ENCODE measurements at places on chromosomes 6 and 20. TPM values are rescaled to one million over a fixed set of nuclear protein-coding genes. Genes with fewer than 3 reads are reported as not detected.

DNA sequence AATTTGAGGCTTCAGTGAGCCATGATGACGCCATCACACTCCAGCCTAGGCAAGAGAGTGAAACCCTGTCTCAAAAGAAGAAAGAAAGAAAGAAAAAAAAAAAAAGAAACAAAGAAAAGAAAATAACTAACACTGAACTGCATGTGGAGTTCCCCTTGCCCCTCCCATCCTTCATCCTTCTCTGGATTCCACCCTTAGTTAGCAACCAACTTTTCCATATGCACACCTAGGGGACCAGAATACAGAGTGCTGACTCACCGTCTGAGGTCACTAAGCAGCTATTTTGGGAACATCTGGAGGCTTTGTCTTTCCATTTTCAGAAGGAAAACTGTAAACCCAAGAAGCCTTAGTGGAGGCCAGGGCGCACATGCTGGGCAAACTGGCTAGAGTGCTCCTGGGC lies 257.4 kb downstream of the MAFB start:
- no peak for DNase-seq

- DNase-seq: no peak
These were observed 228.3 kb upstream of the PDE10A start for GRCh38 chr6:165891320-165891719.

LKAAEAR1 gene
- 5.7 TPM for total RNA-seq

DNA sequence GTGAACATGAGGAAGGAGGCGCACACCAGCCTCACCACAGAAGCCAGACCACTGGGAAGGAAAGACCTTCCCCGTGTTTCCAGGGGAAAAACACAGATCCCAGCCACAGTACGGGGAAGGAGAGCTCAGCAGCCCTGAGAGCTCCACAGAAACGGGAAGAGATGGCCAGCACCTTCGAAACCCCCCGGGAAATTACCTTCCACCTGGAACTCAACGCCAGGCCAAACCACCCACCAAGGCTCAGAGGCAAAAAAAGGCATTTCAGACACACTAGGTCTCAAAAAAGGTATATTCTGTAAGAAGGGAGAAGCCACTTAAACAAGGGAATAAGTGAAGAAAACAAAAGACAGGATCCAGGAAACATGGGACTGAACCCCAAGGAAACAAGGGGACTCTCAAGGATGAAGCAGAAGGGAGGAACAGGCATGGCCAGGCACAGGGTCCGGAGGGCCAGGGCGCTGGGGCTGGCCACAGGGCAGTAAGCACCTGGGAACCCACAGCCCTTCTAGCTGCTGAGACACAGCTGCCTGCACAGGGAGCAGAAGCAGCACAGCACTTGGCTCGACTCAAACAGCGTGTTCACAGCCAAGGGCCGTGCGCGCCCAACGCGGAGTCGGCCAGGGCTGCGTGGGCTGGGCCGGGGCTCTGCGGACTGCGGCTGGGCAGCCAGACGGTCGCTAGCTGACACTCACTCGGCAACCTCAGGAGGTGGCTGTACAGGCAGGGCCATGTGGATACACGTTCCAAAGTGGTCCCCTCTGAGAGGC lies 44.6 kb downstream of the TAF4 start:
- no peak for DNase-seq

REM1 gene
- total RNA-seq: 0.27 TPM

DNA sequence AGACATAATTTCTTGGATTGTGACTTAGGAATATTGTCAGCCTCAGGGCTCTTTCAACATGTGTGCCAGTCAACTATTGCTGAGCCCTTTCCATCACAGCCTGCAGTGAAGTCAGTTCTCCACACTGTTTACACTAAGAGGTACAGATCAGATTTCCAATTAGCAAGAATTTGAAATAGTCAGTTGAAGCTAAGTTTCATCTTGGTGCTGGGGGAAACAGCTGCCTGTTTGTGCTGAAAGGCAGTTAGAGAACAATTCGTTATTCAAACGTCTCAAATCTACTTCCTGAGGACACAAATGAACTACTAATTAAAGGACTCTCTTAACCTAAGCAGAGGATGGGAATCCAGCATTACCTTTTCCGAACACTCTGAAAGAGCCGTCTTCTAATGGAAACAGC lies 25.9 kb downstream of the ADGRF1 start:
- no peak for DNase-seq

DNA sequence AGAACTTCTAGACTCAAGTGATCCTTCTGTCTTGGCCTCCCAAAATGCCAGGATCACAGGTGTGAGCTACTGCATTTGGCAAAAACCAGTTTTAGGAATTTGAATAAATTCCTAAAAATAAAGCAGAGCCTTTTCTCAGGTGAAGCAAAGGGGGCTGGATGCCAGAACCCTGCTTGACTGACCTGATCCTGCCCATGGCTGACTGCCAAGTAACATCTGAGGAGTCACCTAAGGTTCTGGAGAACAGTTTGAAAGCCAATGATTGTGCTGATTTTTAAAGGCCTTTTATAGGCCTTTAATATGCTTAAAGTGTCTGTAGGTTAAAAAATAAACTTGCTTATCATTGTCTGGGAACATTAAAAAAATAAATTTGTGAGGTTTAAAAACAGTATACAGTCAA lies 14.1 kb upstream of the ZSCAN12 start:
- DNase-seq: no peak

DNA sequence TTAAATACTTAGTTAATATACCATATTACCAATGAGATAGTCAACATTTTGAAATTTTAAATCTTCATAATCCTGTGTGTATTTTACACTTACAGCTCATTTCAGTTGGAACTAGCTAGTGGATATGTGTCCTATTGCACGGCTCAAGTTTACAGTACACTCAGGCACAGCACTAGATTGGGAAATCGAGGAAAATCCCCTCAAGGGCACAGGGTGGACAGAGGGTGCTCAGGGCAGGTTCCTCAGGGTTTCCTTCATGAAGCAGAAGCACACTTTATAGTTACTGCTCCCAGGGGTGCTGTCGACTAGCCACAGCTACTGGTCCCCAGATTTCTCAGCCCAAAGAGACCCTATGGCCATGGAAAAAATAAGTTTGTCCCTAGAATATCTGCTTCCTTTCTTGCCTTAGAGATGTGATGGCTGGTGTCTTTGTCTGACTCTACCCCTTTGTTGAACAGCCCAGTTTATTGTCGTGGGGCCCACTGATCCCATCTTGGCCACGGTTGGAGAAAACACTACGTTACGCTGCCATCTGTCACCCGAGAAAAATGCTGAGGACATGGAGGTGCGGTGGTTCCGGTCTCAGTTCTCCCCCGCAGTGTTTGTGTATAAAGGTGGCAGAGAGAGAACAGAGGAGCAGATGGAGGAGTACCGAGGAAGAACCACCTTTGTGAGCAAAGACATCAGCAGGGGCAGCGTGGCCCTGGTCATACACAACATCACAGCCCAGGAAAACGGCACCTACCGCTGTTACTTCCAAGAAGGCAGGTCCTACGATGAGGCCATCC lies 1.5 kb downstream of the BTN2A1 start:
- DNase-seq: no peak

DNA sequence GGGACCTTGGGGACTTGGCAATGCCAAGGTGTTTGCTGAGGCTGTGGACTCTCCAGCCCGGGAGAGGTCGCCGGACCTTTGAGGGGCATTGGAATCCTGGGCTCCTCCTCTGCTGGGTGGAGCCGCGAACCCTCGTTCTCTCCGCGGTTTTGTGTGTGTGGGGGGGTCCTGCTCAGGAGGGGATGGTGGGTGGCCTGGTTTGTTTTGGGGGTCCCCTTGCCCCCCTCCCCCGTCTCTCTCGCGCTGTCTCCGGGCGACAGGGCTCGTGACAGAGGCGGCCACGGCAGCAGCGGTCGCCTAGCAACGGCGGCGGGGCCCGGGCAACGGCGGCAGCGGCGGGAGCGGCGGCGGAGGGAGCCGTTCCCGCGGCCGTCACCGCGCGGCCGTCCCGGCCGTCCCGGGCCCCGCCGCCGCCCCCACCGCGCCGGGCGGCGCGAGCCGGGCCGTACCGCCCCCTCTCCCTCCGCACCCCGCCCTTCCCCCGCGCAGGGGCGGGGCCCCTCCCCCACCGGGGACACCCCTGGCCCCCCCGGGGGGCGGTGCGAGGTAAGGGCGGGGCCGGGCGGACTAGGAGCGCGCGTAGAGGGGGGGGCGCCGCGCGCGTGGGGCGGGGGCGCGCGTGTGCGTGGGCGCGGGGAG lies 7.8 kb downstream of the SYNGAP1 start:
- DNase-seq: peak; percentile 35

DNA sequence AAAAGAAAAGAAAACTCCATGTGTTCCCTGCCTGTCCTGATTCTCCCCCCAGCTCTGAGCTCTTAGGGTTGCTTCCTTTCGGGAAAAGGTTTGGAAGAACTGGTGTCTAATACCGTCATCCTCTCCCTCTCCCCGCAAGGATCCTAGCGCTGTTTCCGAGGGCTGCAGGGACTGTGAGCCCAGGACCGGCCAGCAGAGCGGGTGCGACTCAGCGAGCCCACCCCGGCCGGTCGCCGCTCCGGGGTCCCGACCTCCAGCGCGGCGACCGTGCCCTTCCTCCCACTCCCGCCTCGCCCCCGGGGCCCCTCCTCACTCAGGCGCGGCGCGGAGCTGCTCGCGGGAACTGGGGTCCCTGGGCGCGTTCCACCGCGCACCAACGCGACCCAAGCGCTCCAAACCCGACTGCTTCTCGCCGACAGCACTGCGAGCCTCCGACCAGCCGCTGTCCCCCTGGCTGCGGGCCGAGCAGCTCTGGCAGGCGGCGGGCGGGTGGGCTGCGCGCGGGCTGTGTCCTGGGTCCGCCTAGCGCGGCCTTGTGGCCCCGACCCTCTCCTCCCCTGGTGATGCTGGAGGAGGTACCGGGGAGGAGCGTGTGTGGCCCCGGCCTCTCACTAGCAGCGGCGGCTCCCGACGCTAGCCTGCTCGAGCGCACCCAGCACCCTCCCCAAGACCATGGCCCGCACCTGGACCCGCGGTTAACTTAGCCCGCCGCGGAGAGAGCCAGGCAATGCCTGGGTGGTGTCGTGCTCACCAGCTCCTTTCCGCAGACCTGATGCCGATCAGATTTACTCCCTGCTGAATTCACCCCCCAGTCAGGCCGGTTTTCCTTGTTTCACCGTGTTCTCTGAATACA lies at the start of gene PLA2G7:
Gene PLA2G7 (minus strand): TSS at position 509 of the 853 bp plus-strand sequence. CDS start 12,484 bp downstream, outside the sequence.
- no peak for DNase-seq

BPIFB4 gene
- total RNA-seq: not detected

DNA sequence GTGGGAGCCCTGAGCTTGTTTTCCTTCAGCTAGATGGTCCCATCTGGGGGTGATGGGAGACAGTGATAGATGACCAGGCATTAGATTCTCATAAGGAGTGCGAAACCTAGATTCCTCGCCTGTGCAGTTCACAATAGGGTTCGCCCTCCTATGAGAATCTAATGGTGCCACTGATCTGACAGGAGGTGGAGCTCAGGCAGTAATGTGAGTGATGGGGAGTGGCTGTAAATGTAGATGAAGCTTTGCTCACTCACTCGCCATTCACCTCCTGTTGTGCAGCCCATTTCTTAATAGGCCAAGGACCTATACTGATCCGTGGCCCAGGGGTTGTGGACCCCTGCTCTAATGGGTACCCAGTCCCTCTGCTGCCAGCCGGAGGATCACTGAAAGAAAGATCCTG lies 20.7 kb upstream of the KCNB1 start:
- DNase-seq: no peak

GRCh38 chr20:54468082-54468481 lies 7.3 kb upstream of the DOK5 start:
- no peak for DNase-seq

GRCh38 chr20:23257848-23258746 lies 92.5 kb upstream of the NXT1 start:
- DNase-seq: no peak

GRCh38 chr20:13749811-13750210 lies 34.9 kb downstream of the ESF1 start:
- DNase-seq: no peak

DNA sequence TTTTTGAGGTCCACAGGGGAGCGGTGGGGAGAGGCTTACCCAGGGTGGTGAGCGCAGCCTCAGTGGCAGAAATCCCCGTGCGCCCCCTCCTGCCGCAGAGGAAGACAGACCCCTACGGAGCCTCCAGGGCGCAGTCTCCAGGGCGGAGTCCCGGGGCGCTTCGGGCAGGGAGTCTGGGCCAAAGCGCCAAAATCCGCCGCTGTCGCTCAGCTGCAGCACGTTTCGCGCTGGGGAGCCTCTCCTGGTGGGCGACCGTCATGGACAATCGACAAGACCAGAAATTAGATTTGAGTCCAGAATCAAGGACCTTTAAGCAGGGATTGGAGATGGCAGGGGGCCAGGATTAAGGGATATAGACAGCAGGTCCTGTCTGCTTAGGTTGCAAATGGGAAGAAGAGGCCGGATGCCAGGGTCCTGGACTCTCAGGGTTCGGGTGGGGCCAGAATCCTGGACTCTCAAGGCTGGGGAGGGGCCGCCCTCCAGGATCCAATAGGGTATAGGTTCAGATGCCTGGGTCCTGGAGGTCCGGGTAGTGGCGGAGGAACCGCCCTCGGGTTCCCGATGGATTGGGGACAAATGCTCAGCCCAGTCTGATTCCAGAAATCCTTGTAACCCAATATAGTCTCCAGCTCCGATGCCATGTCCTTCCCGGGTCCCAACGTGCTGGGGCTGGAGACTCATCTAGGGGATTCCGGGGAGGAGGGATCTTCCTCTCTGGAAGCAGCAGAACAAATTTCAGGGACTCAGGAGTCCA lies 7.9 kb upstream of the HLA-E start:
- DNase-seq: no peak

DNA sequence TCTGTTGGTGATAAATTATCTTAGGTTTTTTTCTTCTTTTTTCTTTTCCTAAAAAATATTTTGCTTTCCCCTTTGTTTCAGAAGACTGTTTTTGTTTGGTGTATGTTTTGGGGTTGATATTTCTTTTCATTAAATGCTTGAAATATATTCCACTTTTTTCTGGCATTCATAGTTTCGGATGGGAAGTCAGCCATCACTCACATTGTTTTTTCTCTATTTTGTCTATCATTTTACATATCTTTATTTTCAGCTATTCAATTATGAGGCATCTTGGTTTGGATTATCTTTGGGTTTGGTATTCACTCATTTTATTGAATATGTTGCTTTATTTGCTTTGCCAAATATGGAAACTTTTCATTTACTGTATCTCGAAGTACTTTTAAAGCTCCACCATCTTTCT lies 600.5 kb upstream of the EYS start:
- no peak for DNase-seq

HSD17B8 gene
- 55.7 TPM for total RNA-seq

- no peak for DNase-seq
These were observed 127.2 kb downstream of the PAX1 start for GRCh38 chr20:21832442-21833385.

DNA sequence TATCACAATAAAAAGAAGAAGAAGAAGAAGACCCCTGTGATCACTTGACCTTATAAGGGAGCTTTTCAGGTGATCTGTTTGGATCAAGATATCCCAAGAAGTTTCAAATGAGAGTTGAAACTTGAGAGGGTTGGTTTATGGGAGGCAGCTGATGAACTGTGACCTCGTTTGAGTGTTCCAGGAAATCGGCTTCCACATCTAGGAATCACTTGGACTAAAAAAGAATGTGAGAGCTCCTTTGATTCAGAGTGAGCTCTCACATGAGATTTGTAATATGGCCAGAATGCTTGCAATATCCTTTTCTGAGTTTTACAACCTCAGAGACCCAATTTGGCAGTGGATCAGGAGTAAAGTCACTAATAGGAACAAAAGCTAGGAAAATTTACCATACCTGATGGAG lies 228.1 kb downstream of the ATXN1 start:
- DNase-seq: no peak

DDX43 gene
- total RNA-seq: 0.54 TPM

STMND1 gene
- total RNA-seq: not detected

Data from hematopoietic multipotent progenitor cell (in vitro differentiated cells).